Cortex of kidney (tissue), 1 donor: ENCODE measurements at places on chromosomes 2 and 18.

DNA sequence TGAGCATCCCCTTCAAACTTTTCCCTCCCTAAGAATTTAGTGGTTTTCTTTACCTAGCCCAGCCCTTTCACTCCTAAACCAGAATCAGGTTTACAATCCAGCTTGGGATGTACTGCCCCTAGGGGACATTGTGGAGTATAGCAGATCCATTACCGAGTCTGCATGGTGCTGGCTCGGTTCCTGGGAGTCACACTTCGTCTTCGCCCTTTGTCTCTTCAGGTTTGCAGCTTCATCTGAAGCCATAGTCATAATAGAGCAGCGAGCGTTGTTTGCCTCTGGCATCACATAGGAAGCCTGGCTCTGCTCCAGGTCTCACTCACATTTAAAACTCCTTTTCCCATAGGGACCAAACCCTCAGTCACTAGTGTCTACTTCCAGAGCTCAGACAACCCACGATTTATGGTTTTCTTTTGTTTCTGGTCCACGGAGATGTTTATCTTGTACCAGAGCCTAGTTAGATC is 16.8 kb upstream of the LYPD6 start:
- DNase-seq, result no peak

GRCh38 chr2:3633089-3633981 is 24.7 kb upstream of the ALLC start:
- DNase-seq, result no peak

- DNase-seq, result no peak
These were observed 230.9 kb downstream of the GCA start for GRCh38 chr2:162574615-162575452.

DNA sequence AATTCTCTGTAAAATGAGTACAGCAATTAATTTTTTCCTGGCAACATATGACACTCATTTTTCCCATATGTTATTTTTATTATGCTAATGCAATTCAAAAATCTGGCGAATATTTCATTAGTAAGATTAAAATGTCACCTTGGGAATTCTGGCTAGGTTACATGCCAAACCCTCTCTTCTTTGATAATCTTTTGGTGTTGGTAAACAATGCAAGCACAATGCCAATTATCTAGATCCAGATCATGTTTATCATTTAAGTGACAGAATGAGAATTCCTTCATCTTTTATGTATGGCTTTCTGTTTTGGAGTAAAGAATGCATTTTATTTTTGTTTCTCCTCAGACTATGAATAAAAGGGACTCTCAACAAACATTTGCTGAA is 33.7 kb downstream of the GPR75 start:
- DNase-seq, result no peak

GRCh38 chr18:73739098-73739497 is 408.5 kb downstream of the FBXO15 start:
- no peak for DNase-seq

- DNase-seq, result no peak
These were observed 574.8 kb downstream of the MBD2 start for GRCh38 chr18:53649621-53650020.

GRCh38 chr2:120204022-120204405 is 19.2 kb downstream of the TMEM185B start:
- no peak for DNase-seq

DNA sequence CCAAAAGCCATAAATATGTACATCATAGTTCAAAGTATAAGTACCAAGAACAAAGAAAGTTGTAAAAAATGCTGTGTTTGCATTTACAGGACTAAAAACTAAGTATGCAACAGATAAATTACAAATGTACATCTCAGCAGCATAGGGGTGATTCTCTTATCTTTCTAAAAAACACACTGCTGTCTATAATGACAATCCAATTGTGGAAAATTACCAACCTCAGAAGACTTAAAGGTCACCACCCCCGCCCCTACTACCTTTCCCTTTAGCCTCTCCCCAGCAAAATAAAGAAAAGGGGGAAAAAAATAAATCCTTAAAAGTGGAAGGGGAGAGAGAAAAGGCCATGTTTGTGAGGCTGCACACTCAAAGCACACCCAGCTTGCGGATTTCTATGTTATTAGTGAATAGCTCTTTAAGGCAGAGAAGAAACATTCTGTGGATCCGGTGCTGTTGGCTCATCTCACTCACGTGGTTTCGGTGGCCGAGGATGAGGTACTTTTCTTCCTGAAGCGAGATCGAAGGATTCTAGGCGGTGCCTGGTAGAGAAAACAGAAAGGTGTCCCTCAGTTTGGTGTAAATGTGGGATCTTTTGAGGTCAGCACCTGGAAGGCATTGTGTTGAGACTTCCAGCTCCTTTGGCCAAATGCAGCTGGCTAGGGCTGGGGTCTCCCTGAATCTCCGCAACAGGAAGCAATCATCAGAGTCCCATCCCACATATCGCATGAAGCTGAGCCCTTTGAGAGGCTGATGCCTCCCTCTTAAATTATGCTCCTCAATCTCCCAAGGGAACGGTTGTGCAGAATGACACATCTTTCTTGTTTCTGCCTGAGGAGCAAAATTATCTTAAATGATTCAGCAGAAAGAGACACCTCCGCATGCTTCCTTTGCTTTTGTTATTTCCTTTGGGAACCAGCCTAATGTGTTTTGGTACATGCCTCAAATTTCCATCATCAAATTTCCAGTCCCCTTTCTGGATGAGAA is 17.6 kb downstream of the MRPL35 start:
- DNase-seq, result no peak

GRCh38 chr2:236636714-236637470 is 67.3 kb downstream of the ACKR3 start:
- no peak for DNase-seq

- DNase-seq, result no peak
These were observed 1.1 kb upstream of the TAF4B start for GRCh38 chr18:26225022-26225693.

DNA sequence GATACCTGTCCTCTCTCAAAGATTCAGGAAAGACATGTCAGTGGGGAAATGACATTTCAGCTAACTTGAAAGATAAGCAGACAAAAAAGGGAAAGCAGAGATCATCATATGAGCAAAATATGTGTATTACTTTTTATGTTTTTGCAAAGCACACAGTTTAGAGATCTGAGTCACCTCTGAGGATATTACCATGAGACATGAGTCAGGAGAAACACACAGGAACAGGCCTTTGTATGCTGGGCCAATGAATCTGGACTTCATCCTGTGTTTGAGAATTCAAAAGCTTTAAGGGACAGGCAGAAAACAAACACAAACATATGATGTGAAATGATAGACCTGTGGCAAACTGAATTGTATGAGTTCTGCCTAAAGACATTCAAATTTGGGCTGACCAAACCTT is 306.0 kb upstream of the EPC2 start:
- no peak for DNase-seq

DNA sequence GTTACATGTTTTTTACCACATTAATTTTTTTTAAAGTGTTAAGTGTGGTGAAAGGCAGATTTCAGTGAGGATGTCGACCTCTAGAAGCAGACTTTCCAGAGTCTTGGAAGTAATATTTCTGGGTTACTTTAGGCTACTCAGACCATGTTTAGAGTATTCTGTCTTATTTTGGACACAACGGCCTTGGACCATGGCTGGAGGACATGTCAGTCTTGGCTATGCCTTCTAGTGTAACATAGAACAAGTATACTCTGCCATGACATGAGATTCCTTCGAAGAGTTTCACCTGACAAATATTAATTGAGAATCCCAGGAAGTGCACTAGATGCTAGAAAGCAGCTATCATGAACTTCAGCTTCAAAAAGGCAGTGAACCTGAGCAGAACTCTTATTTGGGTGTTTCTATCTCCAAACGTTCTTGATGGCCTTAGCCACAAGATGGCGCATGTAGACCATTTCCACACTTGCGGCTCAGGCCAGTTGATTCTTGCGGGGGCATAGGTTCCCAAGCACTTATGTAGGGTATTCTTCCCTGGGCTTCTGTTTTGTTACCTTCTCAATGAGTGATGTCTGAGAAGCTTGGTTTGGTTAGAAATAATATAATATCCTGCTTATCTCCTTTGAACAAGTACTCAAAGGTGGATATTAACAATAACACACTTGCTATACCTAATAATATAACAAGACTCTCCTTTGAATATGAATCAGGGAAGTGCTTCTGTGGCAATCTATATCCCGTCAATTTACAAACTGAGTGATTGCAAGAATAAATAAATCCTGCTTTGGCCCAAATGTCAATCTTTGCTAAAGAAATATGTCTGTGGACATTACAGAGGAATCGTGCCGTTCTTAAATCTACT is 62.0 kb downstream of the CACNB4 start:
- no peak for DNase-seq

DNA sequence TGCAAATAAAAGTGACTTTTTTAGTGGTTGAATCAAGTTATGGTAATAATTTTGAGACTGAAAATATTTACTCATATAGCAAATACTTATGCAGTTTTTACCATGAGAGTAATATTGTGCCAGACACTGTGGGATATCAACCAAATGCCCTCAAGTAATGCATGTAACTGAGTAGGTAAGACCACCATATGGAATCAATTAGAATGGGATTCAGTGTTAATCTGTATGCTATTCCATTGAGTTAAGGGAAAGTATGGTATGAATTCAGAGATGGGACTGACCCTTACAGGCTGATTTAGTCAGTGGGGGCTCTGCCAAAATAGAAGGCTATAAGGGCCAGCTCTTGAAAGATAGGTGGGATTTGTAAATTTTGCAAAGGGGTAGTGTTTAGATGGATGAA is 131.6 kb downstream of the CCDC85A start:
- DNase-seq, result no peak

GRCh38 chr2:28707592-28707991 is 44.0 kb upstream of the PPP1CB start:
- DNase-seq, result no peak

- no peak for DNase-seq
These were observed 882.5 kb downstream of the SLC4A3 start for GRCh38 chr2:220509966-220510365.

DNA sequence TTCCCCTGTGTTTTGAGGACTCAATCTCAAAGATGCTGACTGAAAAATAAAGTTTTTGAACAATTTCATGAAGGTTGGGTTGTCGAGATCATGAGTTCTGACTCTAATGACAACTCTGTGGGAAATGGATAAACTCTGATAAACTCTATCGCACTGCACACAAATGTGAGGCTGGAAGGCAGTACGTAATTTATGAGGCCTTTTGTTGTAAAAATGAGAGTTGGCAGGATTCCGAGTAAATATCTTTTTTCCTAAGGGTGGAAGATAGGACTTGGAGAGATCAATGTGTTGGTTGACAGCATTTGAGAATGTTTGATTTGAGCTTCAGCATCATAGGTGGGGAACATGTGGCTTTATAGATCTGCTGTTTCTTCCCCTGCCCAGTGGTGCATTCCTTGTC is 90.4 kb downstream of the SPTBN1 start:
- DNase-seq, result no peak

DNA sequence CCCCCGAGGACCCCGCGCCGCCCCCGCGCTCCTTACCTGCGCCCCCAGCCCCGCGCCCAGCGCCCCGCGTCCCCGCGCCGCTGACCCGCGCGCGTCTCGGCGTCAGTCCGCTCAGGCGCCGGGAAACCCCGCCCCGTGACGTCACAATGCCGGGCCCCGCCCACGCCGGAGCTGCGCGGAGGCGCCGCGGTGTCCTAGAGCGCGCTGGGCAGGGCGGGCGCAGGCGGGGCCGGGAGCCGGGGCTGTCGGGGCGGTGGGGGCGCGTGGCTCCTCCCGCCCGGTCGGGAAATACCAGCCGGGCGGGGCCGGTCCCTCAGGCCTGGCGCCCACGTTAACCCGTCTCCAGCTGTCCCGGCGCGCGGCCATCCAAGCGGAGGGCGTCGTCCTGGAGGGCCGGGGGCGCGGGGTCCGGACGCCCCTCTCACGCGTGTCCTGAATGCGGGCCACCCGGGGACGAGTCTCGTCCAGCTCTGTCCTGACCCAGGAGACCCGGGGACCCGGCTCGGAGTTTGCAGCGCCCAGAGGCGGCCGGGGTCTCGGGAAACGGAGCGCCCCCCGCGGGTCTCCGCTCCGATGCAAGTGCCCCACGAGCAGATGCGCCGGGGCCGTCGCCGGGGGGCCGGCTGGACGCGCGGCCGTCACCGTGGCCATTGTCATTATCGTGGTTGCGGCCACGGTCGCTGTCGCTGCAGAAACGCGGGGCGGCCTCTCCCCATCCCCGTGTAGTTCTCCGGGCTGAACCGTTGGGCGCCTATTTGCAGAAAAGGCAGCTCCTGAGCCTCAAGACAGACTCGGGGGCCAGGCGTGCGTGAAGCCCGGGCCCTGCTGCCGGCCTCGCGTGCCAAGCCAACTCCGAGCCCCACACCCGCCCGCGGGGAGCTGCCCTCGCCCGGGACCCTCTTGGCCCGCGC is at the start of gene SLC66A2:
TSS of gene SLC66A2 (minus strand) at position 109 of the 911 bp plus-strand sequence. CDS start 727 bp downstream, outside the sequence.
- DNase-seq, result no peak

DNA sequence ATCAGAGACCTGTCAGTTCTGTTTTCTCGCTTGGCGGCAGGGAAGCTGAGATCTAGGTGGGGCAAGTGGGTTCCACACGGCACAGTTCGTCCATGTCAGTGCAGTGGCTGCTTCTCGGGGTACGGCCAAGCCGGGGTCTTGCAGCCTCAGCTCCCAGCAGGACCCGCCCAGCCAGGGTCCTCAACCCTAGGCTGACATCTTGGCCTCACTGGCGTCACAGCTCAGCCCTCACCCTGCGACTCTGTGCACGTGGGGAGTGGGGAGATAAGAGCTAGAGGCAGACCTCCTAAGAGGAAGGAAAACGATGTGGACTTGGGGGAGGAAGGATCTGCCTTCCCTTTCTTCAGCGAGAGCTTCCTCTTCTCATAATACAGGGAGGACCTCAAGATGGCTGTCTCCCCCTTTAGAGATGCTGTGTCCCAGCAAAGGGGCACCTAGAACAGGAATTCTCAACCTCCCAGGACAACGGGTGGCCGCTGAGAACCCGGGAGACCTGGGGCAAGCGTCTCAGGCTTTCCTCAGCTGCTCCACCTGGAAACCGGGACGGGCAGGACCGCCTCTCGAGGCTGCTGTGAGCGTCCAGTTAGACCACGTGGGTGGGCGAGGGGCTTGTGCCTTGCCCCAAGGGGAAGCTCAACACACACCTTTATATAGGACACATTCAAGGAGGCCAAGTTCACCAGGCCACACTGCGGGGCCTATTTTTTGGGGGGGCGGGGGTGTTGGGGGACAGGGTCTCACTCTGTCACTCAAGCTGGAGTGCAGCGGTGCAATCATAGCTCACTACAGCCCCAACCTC is 23.5 kb upstream of the KLF11 start:
- DNase-seq, result no peak

DNA sequence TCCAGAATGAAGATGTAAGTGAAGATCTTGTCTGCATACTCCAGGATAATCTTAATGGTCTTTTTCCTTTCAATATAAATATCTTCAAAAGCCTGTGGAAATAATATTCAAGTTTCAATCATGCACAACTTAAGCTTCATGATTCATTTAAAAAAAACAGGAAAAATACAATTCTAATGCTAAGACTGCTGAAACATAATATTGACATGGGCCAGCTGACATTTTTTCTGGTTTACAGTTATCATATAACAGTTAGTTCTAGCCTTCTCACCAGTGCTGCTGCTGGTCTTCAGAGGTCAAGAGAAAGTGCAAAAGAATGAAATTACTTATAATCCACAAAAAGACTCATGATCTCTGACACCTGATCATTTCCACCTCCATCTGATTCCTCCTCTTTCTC is 110.4 kb upstream of the SCN1A start:
- no peak for DNase-seq
